ENCODE measurements at places on chromosomes 13 and 19.

GRCh38 chr19:10863107-10863717 is 8.1 kb upstream of the CARM1 start:
- no peak for DNase-seq

- no peak for DNase-seq
These were observed 86.1 kb downstream of the DHRS12 start for GRCh38 chr13:51717786-51718398.

- DNase-seq, result no peak
These were observed 308.4 kb downstream of the SHISA2 start for GRCh38 chr13:25743421-25743820.

- no peak for DNase-seq
These were observed 67.7 kb downstream of the DCT start for GRCh38 chr13:94411747-94412146.

DNA sequence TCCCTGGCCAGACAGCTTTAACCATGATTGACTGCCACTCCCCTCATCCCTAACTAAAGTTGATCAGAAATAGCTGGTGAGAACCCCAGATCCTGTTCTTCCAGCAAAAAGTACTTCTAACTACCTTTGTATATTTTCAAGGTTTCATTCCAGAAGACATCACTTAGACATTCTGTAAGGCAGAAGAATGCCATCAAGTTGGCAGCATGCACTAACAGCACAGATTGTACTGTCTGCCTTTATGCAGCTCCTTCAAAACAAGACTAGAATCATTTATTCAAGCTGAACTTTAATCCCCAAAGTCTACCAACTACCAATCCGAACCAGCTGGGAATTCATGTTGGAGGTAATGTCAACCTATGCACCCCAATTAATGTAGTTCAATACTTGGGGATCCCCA is 167.6 kb upstream of the KLHL1 start:
- DNase-seq, result no peak

- no peak for DNase-seq
These were observed 21.0 kb downstream of the DHX34 start for GRCh38 chr19:47370045-47370611.

GRCh38 chr13:84867246-84867645 is 932.0 kb downstream of the SLITRK6 start:
- DNase-seq, result no peak
